ENCODE measurements at places on chromosomes 6 and 20.

- peak; percentile 49 for DNase-seq
These were observed 106.1 kb upstream of the ASF1A start for GRCh38 chr6:118787724-118788423.

DNA sequence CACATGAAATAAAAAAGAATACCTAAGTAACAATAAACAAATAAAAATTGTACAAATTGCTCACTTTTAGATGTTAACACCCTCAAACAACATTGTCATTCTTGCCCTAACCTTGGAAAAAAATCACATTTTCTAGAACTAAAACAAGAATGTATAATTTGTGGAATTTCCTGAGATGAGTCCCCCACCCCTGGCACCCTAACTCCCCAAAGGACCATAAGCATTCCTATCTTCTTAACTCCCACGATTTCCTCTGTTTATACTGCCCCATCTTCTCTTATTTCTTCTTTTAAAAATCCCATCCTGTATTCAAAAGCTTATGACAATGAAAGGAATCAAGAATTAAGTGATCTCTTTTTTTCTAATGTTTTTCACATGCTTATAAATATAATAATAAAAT, 70.9 kb downstream of the IBTK start:
- peak; percentile 32 for DNase-seq

DNA sequence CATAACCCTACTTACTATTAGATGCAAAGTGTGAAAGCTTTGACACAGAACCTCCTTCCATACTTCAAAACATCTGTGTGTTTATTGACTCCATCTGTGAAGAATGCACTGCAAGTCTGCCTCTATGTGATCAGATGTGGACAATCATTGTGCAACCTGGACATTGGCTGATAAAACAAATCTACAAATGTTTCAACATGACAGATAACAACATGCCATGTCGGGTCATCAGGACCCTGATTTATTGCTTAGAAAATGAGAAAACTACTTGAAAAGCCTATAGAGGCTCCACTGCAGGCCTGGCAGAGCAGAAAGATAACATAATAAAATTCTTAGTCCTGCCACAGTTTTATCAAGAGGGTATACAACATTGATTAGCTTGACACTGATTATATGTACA, 1286.4 kb downstream of the GRIK2 start:
- DNase-seq: no peak

DNA sequence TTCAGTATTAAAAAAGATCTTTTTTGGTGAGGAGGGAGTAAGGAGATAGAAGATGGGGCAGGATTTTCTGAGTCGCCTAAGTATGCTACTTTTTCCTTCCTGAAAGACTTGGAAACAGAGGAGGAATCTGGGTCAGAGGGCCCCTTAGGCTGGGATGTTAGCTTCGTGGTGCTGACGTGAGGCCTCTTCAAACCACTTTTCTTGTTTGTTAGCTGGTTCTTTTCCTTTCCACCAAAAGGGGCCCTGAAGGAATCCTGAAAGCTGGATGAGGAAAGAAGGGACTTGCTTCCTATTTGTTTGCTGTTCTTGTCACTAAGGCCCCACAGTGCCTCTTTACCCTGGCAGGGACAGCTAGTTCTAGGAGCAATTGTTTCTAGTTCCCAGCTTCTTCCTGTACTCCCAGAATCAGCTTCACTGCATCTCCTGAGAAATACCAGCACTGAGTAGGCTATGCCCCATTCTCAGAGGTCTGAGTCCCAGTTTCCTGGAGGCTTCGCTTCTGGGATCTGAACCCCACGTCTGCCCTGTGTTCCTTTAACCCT, 2.2 kb upstream of the IL20RA start:
- no peak for DNase-seq

DNA sequence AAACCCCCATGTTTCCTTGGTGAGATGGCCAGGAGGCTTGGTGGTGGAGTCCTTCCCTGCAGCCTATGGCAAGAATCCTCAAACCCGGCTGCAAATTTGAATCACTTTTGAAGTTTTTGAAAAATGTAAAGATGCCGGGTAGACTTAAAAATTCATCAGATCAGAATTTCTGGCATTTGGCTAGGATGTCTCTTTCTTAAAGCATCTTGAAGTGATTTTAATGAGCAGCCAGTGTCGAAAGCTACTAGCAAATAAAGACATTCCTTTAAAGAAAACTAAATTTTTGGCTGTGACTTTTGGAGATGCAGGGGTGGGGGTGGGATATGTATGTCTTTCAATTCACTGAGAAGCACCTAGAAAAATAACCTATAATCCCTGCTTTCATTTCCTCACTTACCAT, 25.6 kb upstream of the NOX3 start:
- no peak for DNase-seq

DNA sequence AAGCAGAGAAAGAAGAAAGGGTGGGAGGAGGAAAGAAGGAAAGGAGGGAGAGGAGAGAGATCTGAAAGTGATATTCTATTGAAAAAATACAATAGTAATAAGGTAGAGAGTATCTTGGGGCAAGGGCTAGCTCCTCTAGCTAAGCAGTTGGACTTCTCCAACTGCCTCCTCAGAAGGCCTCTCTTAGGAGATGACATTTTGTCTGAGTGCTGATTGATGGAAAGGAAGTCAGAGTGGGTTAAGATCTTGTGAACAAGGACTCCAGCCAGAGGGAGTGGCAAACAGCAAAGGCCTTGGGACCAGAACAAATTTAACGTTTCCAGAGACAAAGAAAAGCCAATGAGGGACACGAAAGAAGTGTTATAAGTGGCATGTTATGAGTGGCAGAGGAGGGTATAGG, 111.8 kb upstream of the TNFAIP3 start:
- no peak for DNase-seq

DNA sequence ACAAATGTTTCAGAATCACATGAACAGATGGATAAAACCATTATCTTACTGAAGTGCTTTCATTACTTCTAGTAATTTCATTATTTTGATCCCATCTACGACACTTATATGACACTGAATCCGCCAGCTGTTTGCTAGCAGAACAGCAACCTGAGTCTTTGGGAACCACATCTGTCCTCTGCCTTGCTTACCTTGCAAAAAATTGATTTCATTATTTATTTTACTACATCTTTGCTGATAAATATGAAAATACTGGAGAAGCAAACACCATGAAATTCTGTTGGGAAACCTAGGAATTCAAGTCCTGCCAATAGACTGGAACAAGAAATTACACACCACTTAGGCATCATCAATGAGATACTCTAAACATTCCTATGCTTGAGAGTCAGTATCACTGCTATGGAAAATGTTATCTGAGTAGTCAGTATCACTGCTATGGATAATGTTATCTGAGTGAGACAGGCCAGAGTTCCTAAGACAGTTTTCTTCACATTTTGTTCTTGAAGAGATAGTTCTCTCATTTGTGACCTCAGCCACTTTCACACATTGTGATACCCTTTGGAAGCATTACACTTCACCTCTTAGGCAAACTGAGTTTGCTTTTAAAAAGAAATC, 91.9 kb downstream of the PDE10A start:
- no peak for DNase-seq

GRCh38 chr6:120681204-120681603, 653.1 kb downstream of the TBC1D32 start:
- DNase-seq: no peak

GRCh38 chr6:122683989-122684651, 73.9 kb downstream of the PKIB start:
- DNase-seq: no peak

DNA sequence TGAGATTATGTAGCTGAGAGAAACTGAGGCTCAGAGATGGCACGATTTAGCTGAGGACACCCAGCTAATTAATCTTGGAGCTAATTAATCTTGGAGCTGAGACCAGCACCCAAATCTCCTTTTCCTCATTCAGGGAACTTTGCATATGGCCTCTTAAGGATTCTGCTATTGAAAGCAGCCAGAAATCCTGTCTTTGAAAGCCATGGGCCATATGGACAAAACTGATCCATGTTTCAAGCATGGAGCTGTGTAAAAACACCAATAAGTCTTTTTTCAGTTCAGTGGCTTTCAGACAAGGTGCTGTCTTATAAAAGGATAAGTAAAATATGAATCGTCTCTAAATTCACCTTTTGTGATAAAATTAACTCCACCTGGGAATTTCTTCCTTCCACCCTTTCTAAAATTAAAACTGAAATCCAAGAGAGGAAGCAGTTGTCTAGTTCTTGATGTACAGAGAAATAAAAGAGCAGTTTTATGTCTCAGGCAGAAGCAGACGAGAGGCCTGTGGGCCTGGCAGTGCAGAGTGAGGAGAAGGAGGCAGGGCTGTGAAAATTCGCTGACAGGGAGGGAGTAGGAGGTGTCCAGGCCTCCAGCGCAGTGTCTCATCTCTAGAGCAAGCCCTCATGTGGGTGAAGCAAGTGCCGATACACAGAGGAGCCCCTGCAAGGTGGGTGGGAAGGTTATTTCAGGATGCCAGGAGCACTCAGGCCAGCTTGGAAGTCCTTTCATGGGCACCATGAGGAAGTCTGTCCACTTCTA, 266.9 kb downstream of the UST start:
- DNase-seq: no peak

DNA sequence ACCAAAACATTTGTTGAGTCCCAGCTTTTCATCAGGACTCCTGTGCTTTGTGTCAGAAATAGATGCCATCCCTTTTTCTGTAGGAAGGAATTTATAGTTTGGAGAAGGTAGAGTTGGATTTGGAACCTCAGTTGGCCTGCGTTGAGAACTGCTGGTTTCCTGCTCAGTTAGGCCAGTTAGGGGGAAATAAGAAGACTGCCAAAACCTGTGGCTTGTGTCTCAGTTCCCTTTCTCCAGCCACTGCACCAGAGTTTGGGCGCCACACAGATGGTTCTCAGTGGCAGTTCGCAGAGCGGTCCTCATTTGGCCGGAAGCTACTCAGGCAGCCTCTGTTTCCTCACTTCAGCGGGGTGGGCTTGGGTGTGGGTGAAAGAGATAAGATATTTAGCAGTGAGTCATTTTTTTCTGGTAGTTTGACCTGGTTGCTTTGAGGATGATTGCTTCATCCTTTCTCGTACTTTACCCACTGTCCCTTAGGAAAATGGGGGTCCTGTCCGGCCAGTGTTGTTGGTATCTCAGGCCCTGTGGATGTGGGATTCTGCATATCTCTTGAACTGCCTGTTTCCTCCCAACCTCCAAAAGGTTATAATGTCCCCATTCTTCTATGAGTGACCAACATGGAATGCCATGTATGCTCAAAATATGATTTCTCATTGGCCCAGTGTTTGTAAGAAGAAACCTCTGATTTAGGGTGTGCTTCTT, 53.7 kb downstream of the JARID2 start:
- no peak for DNase-seq

DNA sequence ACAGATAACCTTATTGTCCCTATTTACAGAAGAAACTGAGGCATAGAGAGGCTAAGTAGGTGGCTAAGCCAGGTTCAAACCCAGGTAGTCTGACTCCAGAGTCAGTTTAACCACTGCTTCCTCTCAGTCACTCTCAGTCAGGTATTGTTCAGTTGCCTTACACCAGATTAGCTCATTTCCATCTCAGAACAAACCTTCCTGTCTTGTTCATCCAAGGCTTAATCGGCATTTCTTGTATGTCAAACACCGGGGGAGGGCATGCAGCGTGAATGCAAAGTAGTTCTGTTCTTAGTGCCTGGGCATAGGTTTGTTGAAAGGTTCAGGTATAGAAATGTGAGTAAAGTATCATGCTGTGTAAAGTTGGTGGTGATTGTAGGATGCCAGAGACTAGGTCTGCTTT, 51.7 kb downstream of the CTNNBL1 start:
- DNase-seq: no peak
